ENCODE measurements at places on chromosomes 12 and 14.

DNA sequence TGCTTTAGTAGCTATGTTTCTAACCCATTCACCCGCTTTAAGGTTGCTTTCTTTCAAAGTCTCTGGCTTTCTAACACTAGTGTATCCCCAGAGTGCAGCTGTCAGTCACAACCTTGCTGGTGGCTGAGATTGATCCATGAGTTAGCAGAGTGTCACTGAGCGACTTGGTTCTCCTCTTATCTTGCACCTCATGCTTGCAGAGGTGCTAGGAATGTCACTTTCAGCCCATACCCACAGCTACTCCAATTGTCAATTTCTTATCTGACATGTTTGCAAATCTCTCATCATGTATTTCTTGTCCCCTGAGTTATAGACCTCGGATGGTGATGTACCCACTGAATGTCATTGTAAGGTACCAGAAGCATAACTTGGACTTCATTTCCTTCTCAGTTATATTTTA, 1110.2 kb downstream of the GALC start:
- no peak for DNase-seq

DNA sequence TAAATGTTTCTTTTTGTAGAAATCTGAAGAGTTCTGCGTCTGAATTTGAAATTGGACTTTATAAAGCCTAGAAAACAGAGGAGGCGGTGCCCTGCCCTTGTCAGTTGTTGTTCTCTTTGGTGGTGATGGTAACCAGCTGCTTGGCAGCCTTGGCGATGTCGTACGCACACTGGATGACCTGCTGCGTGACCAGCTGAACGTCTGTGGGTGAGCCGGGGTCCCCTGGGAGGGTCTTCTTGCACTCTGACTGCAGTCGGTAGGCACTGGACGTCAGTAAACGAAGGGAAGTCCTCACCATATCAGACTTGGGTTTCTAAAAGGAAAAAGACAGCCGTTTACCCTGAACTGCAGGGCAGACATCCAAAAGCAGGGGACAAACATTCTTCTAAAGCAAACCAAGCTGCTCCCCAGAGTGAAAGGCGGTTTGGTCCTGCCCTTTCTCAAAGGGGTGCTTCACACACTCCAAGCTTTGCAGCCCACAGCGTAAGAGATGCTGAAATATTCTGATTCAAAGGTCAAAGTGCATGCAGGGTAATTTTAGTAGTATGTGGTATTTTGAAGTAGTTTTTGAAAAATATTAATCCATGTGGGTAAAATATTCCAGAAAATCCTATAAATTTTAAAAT, 32.9 kb downstream of the TCHP start:
- DNase-seq = no peak

- DNase-seq = peak; percentile 61
Measured at GRCh38 chr12:64672925-64673409, 62.7 kb downstream of the RASSF3 start.

- DNase-seq = no peak
Measured at GRCh38 chr12:28574746-28575592, 384.7 kb downstream of the CCDC91 start.

- no peak for DNase-seq
Measured at GRCh38 chr12:126807312-126807865, 1459.6 kb upstream of the TMEM132C start.

- DNase-seq = no peak
Measured at GRCh38 chr14:72636094-72636493, 257.8 kb downstream of the DPF3 start.

- no peak for DNase-seq
Measured at GRCh38 chr14:99190696-99191394, 81.2 kb downstream of the BCL11B start.

- no peak for DNase-seq
Measured at GRCh38 chr14:21882226-21882625, 208.6 kb upstream of the OR4E1 start.

DNA sequence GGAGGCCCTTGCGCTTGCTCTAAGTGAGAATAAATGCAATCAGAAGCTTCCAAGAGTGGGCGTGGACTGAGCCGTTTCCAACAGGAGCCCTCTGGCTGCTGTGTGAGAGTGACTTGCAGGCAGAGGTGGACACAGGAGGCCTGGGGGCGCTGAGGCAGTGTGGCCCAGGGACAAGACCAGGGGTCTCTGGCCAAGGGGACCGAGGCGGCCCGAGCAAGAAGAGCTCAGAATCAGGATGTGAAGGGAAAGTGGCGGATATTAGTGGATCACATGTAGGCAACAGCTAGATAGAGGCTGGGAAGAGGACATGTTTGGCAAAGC, 8.6 kb downstream of the RIMBP2 start:
- DNase-seq = no peak

GRCh38 chr12:124411953-124412645, 117.2 kb downstream of the RFLNA start:
- DNase-seq = no peak

- DNase-seq = peak; percentile 17
Measured at GRCh38 chr14:33229269-33229929, 290.7 kb downstream of the NPAS3 start.

GRCh38 chr12:15677726-15678201, 111.4 kb downstream of the EPS8 start:
- no peak for DNase-seq

GRCh38 chr12:27560126-27560525, 36.1 kb downstream of the PPFIBP1 start:
- DNase-seq = no peak

GRCh38 chr12:24921251-24922038, 27.5 kb downstream of the BCAT1 start:
- DNase-seq = peak; percentile 51

DNA sequence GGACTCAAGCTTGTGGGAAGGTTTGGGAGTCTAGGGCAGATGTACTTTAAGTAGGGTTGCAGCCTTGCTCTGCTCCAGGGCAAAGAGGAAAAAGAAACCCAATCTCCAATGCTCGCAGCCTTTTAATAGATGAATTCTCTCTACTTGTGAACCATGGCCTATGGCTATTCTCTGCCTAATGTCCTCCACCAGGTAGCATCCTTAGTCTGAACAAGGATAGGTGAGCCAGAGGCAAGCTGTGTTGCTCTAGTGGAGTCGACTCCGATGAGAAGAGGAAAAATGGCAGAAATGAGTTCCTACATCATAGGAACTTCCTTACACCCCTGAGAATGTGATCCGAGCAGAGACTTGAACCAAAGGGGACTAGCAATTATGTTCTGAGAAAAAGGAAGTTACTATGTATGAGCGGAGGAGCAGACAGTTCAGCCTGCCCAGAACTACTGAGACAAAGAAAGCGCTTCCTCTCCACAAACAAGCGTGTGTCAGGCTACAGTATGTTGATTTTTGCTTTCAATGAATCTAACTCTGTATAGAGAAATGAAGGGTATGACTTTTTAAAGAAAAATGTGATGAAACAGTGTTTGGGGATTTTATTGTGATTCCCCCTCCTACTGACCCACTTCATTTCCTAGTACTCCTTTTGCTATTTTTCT, 153.6 kb upstream of the ARID2 start:
- no peak for DNase-seq

- DNase-seq = peak; percentile 85
Measured at GRCh38 chr12:15165012-15165659, 56.1 kb downstream of the RERG start.

GRCh38 chr12:94488463-94488862, 28.8 kb upstream of the CEP83 start:
- peak; percentile 28 for DNase-seq

DNA sequence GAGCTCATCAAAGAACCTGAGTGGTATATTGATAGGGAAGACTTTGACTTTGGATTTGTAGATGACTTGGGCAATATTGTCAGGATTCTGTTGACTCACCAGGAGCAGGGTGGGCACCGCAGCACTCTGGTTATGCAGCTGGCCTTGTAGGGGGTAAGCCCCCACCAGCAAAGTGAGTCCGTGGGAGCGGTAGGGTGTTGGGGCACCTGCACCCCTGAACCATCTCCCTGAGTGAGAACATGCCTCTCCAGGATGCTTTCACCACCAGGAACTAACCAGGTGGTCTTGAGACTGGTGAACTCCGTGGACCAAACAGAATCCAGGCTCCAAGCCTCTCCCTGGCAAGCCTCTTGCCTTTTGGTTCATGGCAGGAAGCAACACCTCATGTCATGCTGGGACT, 44.0 kb upstream of the EIF5 start:
- no peak for DNase-seq

- DNase-seq = no peak
Measured at GRCh38 chr12:131690320-131690719, 20.6 kb upstream of the SFSWAP start.

DNA sequence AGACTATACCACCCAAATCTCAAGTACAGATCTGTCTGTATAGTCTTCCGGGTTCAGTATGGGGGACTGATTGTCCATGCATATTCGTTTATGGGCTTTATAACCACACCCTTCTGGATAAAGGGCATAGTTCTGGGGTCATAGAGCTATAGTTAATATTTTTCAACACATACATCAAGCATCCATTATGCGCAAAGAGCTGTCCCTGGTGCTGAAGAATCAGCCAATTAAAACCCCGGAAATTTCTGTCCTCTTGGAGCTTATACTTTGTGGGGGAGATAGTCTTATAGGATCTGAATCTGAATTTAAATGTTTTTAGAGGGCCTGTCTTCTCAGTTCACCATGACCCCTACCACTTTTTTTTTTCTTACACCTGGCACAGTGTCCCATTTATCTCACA, 256.7 kb downstream of the SUDS3 start:
- no peak for DNase-seq

DNA sequence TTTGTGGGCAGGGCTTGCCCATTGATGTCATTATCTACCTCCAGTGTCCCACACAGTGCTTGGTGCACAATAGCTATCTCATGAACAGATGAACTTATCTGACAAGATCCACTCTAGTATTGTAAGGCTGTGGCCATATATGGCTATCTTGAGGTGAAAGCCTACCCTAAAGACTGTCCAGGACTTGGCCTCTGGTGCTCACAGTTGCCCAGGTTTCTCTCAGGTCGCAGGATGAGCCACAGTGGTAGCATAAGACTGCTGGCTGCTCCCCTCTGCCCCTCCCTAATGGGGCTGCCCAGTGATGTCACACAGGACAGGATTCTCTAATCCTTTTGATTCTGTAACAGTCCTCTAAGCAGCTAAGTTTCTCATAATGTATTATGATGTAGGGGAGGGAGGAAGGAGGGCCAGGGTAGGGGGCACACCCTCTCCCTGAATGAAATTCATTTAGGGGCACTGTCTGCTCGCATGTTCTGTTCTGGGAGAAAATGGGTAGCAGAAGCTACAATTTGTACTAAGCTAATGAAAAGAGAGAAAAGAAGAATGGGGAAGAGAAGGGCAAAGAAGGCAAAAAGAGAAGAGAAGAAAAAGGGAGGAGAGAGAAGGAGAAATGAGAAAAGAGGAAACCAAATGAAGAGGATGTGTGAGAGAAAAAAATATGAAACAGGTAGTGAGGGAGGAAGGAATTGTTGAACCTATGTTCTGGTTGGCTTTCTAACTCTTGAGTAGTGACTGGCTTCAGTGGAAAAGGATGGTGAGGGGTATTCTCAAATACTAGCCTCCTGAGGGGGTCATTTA, 3.4 kb upstream of the PPM1A start:
- no peak for DNase-seq

DNA sequence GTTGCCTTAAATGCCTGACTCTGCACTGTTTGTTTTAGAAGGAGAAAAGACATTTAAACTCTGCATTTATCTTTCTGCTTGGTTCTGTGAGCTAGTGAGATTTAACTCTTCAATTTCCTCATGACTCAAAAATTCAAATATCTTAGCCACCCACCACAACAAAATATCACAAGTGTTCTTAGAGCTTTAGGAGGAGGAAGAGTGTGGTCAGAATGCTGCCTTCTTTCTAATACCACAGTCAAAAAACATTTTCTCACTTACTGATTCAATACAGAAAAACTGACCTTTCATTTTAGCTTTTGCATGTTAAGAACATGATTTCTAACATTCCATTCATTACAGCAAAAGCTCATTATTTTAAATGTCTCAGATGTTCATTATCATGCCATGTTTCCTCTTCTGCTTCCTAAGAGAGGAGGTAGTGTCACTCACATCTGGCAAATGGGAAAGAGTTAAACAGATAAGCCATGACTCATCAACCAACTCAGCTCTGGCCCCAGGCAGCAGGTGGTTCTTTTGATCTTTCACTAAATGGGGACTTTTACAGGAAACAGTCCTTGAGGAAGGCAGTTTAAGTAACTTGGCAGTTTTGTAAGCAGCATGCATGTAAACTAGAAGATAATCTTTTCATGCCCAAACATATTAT, 56.4 kb upstream of the RNU6-8 start:
- peak; percentile 71 for DNase-seq

DNA sequence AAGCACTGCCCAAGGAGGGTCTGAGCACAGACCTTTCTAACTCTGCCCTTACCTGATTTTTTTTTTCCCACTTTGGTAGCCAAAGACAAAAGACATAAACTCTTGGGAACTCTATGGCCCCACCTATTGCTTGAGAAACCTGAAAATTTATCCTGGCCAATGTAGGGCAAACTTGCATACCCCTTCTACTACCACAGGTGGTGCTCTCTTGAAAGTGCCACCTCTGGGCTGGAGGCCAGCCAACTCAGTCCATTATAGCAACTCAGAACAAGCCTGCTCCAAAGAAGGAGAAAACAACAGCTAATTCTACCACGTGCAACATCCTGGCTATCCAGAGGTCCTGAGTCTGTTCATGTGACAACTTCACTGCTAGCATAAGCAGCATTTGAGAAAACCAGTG, 55.7 kb upstream of the ABCD2 start:
- no peak for DNase-seq

DNA sequence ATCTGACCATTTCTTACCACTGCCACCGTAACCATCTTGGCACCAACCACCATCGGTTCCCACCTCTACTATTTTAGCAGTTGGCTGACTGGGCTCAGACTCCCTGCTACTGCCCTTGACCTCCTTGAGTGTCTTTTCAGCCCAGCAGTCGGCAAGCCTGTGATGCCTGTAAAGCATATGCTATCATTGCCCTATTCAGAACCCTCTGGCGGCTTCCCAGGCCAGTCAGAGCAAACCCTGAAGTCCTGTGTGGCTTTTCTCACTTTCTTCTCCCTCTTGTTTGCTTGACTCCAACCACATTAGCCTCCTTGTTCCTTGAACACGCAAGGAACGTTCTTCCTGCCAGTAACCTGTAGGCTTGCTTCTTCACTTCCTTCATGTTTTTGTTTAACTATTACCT, 6.2 kb downstream of the IRAK3 start:
- peak; percentile 32 for DNase-seq

GRCh38 chr14:53044486-53044885, 93.6 kb upstream of the FERMT2 start:
- DNase-seq = peak; percentile 78

DNA sequence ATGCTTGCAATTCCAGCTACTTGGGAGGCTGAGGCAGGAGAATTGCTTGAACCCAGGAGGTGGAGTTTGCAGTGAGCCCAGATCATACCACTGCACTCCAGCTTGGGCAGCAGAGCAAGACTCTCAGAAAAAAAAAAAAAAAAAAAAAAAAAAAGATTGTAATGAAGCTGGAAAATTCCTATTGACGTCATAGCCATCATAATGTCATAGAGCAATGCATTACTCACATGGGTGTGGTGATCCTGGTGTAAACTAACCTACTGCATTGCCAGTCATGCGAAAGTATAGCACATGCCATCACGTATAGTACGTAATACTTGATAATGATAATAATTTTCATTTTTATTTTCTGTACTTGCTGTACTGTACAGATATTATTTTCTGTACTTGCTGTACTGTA, 42.7 kb upstream of the NID2 start:
- DNase-seq = peak; percentile 76

- no peak for DNase-seq
Measured at GRCh38 chr12:64944966-64945365, 120.5 kb downstream of the TBC1D30 start.
